ENCODE measurements at places on chromosomes 3 and 15.

DNA sequence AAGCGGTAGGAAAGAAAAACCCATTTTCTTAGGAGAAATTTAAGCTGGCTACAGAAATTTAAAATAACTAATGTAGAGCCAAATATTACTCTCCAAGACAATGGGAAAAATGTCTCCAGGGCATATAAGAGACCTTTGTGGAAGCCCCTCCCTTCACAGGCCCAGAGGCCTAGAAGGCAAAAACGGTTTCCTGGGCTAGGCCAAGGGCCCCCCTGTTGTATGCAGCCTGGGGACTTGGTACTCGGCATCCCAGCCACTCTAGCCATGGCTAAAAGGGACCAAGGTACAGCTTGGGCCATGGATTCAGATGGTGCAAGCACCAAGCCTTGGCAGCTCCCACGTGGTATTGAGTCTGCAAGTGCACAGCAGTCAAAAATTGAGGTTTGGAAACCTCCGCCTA is 90.1 kb downstream of the CGGBP1 start:
- no peak for DNase-seq

DNA sequence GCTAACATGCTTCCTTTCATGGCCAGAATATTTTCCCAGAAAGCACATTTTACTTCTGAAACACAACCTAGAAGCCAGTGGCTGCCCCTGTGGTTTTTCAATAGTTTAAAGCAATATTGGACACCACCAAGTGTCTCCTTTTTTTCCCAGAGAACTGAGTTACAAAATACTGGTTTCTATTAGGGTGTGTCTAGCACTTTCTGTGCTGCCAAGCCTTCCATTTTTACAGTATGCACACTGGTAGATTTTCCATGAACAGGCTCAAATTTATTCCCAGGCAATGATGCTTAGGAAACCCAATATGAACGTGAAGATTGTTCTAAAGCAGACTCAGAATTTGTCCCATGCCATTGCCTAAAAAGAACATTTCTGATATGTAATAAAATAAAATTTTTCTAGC is 7.2 kb downstream of the TNFAIP8L3 start:
- no peak for DNase-seq

- DNase-seq, result peak; percentile 26
Measured at GRCh38 chr15:50675535-50676144, 11.0 kb downstream of the TRPM7 start.

DNA sequence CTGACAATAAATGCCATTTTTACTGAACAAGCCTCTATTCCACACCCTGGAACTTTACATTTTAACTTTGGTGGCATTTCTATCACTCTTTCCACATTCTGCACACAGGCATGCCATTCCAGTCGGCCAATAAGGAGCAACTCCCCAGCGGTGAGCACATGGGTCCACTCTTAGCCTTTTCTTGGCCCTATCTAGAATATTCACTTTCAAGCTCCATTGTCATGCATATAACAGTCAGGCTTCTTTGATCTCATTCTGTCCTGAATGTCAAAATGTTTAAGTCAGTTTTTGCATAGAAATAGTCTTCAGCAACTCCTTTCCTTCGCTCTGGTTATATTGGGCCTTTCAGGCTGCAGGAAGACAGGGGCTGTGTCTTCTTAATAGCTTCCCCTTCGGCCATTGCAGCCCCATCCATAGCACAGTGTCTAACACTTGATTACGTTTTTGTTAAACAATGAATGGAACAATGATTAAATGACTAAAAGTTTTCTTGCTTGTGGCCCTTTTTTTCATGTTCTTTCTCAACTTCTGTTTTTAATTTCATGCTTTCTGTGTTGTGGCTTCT is 427.3 kb downstream of the MFSD1 start:
- no peak for DNase-seq

DNA sequence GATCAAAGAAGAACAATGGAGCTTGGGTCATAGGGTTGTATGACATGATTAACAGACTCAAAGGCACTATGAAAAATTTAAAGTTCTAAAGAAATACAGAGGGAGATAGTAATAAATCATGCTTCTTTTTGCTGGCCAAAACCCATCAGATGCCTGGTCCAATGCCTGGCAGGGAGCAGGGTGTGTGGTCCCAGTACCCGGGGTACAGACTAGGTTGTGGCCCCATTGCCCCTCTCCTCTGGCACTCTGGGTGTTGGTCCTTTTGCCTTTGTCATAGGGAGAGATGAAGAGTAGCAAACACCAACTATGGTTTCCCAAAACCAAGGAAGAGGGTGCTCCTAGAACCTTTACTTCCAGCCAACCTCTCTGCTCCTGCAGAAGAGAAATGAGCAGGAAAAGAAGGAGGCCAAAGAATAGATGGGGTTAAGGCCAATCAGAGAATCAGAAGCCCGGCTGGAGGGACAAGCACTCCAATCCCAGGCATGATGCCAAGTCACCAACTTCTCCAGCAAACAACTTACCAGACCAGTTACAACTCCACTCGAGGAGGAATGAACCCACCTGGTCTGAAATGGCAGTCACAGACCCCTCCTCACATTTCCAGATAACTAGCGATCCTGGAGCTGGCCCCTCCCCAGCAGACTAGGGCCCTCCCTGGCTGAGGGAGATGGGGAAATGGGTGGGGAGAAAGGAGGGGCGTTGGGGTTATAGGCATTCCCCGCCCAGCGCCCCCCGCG is 1.8 kb downstream of the IGDCC3 start:
- no peak for DNase-seq

GRCh38 chr3:186380622-186381380 is 18.8 kb upstream of the DGKG start:
- no peak for DNase-seq

DNA sequence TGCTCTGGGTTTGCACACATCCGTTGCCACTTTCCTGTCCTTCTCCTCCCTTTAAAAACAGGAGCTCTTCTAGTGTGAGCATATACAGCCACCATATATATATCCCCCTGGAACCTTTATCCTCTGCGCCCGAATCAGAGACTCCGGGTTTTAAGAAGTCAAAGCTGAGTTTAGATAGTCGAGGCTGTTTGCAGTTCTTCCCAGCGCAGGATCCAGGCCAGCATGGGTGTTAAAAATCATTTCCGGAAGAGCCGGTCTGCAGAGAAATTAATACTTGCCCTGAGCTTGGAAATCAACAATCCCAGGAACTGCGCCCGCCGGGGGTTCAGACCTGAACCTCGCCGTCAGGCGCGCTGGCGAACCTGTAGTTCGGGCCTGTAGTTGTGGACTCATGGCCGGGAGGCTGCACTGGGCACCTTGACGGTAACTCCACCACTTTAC is 2.3 kb downstream of the SHOX2 start:
- DNase-seq, result no peak

- no peak for DNase-seq
Measured at GRCh38 chr3:138271189-138271794, 58.4 kb downstream of the NME9 start.

GRCh38 chr3:38267662-38268061 is 2.0 kb downstream of the SLC22A13 start:
- no peak for DNase-seq

- DNase-seq, result no peak
Measured at GRCh38 chr3:134363381-134363755, 10.9 kb downstream of the AMOTL2 start.

GRCh38 chr15:90064911-90065681 is 37.2 kb downstream of the IDH2 start:
- peak; percentile 26 for DNase-seq

DNA sequence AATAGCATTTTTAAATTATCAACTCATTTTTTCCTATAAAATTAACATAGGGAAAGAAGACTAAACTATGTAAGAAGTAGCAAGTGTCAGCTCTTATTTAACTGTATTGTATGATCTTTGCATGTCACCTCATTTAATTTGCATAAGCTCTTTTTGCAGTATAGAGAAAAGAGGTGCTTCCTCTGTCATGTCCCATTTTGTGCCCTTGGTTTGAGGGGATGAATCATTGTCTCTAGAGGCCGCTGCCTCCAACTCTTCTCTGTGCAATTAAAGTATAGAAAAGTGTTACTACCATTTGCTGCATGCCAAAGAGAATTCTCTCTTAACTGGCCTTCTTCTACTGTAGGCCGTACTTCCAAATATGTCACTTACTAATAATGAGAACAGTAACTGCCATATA is 93.4 kb downstream of the LRRC28 start:
- no peak for DNase-seq

DNA sequence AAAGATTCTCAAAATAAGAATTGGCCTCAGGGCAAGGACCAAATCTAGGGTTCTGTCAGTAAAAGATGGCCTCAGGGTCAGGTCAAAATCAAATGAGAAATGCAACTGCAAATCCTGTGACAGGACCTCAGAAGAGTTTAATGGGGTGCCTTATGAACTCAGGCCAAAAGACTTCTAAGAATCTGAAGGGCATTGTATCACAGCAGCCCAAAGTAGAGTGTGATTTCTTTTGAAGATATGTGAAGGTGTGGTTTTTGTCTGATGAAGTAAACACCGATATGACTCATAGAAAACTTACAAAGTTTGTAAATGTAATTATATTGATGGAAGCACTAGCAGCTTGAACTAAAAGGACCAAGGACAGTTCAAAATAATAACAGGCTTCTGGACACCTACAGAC is 966.1 kb downstream of the AGBL1 start:
- no peak for DNase-seq

DNA sequence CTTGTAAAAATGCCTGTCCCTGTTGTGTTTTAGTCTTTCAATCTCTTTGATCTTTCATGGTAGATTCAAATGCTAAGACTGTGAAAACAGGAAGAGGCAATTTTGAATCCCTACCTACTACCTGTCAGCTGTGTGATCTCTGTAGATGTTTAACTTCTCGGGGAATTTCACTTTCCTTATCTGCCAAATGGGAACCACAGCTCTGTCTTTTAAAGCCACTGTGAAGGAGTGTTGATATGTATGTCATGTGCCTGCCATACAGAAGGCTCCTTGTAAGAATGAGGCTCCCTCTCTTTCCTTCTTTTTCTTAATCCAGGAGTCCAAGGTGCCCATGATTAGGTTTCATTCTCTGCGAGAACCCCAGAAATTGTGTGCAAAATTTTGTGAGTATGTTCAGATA is 139.6 kb upstream of the ADAMTS9 start:
- DNase-seq, result no peak

GRCh38 chr3:179318876-179319275 is 4.0 kb upstream of the ZNF639 start:
- no peak for DNase-seq

GRCh38 chr3:13684350-13684749 is 135.4 kb downstream of the FBLN2 start:
- DNase-seq, result no peak

- DNase-seq, result no peak
Measured at GRCh38 chr3:151037746-151038477, 47.6 kb upstream of the MED12L start.

- no peak for DNase-seq
Measured at GRCh38 chr3:98331329-98331728, 22.3 kb upstream of the OR5K4 start.

DNA sequence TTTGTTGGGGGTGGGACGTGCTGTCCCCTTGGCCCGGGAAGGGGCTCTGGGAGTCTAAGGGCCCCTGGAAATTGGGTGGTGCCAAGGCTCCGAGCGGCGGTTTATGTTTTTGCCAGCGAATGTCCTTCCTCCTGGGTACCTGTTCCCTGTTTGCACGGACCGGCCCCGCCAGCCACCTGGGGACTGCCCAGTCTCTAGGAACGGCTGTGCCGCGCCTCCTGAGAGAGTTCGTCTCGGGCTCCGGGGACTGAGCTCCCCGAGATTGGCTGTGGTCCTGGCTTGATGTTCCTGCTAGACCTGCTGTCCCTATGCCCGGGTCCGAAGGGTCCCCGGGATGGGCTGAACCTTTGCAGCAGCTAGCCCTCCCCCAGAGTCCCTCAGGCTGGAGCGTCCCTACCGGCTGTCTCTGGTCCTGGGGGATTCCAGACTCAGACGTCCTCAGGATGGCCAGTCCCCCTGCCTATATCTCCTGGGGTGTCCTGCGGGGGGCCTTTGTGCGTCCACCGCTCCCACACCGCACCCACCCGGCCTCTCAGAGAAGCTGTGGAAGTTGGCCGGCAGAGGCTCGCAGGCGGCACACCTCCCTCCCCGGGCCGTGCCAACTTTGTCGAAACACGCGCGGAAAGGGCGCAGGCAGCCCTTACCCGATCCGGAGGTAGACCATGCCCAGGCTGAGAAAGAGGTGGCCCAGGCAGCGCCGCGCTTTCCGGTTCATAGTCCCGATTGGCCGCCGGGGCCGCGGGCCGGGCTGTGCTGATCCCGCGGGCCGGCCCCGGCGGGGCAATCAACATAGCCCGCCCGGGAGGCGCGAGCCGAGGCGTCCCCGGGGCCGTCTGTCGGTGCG is 547 bp downstream of the WNT7A start:
- no peak for DNase-seq

DNA sequence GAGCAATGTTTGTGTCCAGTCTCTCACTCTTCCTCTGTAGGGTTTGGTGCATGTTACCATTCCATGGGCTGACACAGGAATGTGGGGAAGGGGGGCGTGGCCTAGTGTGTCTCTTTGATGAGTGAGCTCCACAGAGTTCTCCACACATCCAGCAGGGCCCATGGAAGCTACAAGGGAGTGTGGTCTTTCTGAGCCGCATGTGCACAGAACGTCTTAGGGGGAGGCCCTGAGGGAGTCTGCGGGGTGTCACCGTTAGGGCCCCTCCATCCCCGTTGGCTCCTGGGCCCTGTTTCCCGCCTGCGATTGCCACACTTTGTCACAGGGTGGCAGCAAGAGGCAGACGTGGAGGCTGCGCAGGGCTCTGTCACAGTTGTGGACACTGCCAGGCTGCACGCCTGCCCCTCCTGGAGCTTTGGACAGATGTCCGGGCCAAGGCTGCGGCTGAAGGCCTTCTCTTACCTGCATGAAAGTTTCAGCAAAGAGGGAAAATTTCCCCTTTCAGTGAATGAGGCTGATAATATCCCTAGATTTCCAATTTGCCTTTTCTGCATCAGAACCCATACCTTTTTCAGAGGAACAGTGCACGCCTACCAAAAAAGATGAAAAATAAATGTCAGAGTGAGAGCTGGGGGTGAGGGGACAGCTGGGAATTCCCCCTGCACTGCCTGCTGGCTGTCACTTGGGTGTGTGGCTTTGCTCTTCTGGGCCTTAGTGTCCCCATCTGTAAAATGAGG is 24.3 kb downstream of the CACNA2D3 start:
- peak; percentile 21 for DNase-seq

DNA sequence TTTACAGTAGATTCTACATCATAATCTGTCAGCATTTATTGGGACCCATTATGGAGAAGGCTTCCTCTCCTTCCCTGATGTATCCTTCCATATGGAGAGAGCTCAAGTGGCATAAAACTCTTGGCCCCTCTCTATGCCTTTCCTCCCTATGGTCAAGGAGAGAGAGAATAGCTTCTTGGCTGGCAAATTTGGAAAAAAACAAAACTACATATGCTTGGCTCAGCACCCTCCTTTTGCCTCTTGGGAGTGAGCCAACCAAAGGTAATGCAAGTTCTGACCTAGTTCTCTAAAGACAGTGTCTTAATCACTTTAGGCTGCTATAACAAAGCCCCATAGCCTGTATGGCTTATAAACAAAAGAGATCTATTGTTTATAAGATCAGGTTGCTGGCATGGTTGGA is 37.5 kb downstream of the C3orf70 start:
- DNase-seq, result no peak

GRCh38 chr15:96501362-96501761 is 170.9 kb downstream of the NR2F2 start:
- no peak for DNase-seq

GRCh38 chr3:8563597-8563996 is 62.0 kb downstream of the LMCD1 start:
- DNase-seq, result no peak

GRCh38 chr15:41897363-41897799 is 3.5 kb upstream of the SPTBN5 start:
- no peak for DNase-seq

- no peak for DNase-seq
Measured at GRCh38 chr3:105826778-105827634, 41.8 kb downstream of the CBLB start.

GRCh38 chr3:123295901-123296250 is 94.1 kb downstream of the SEC22A start:
- no peak for DNase-seq

GRCh38 chr3:131840156-131840797 is 194.5 kb downstream of the CPNE4 start:
- no peak for DNase-seq

Data from hippocampal formation (tissue), 2 donors.